ENCODE measurements at places on chromosomes 4 and X. TPM values are rescaled to one million over a fixed set of nuclear protein-coding genes. Genes with fewer than 3 reads are reported as not detected.

TKTL2 gene
- not detected for total RNA-seq

BBS12 gene
- 1.7 TPM for total RNA-seq

DNA sequence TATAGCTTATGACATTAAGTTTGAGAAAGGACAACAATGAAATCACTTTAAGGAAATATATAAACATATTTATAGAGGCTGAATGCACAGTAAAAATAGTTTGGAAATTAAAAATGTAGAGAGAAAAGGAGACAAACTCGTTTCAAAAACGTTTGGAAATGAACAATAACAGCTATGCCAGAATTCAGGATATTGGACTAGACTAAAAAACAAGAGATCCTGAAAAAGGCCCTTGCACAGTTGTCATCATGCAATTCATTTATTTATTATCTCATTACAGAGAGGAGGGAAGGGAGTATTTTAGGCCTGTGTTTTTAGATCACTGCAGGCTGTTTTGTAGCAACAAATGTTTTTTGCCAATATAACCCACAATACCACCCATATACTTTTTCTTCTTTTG lies 527.2 kb downstream of the ADGRL3 start:
- DNase-seq: no peak

- peak; percentile 28 for DNase-seq
Observed at GRCh38 chr4:139559687-139560086, 3.7 kb upstream of the SETD7 start.

DNA sequence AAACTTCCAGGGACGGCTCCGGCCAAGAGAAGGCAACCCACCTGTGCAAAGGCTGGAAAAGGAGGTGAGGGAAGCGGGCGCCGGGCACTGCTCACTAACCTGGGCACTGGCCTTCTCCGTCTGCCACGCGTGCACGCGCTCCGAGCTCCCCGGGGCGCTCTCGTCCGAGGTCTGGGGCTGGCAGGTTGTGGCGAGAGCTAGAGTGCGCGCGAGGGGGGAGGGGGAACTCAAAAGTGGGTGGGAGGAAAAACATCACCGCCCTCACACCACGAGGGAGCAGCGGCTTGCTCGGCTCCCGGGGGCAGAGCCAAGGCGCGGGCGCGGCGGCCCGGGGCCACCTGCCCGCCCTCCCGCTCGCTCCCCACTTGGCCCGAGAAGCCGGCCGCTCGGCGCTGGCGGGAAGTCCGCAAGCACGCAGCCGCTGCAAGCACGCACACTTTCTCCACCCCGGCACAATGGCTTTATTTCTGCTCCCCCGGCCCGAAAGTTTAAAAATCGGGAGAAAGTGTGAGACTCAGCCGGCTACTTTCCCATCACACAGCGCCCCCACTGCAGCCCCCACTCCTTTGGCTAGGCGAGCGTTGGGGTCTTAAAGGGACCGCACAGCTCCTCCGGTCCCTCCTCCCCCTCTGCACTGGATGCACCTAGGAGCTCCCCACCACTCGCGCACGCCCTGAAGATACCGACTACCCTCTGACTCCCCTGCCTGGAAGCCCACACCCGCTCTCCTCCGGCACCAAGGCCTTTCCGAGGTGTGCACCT lies at the start of gene CHRDL1:
TSS of gene CHRDL1 (minus strand) at position 173 of the 762 bp plus-strand sequence. CDS start 3,636 bp downstream, outside the sequence.
- DNase-seq: peak; percentile 21
